ENCODE measurements at places on chromosomes 1 and 21.

- no peak for DNase-seq
These were observed 24.0 kb upstream of the C1orf21 start for GRCh38 chr1:184362876-184363275.

GRCh38 chr21:30623362-30623761 is 2.9 kb downstream of the KRTAP20-4 start:
- DNase-seq: no peak

- DNase-seq: no peak
These were observed 739.4 kb upstream of the ADGRL4 start for GRCh38 chr1:79745929-79746328.

DNA sequence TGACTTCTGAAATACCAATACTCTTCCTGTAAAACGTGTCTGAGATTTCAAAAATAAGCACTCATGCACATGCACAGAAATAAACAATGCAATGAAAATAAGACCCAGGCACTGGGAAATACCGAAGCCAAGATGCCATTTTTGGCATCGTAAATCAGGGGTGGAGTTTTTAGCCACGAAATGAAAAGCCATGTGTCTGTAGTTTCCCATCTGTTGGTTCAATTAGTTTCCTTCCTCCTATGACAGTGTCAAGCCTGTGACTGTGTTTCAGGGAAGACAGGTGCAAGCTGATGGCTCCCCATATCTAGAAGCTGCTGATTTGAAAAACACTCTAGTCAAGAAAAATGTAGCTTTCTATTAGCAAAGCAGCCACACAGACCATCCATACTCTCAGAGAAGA is 480.4 kb upstream of the CAMK1G start:
- DNase-seq: no peak

- DNase-seq: no peak
These were observed 49.7 kb upstream of the GFI1 start for GRCh38 chr1:92536211-92536979.
